GM13977 (cell line): ENCODE measurements at places on chromosomes 2 and 18.

DNA sequence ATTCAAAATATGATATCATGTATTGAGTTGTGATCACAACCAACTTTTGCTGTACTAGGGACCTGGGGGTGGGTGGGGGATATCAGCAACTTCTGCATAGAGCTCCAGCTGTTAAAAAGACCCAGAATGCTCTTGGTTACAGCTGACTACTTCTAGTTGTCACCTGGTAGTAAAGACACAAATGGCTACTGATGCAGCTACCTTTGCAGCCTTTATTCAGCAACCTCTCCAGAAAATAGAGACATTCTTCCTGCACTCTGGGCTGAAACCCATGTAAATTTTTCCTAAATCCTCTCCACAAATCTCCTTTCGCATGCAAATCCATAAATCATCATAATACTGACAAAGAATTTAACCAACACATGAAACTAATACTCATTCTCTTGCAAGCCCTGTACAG lies 238.3 kb downstream of the TCF4 start:
- DNase-seq = no peak

DNA sequence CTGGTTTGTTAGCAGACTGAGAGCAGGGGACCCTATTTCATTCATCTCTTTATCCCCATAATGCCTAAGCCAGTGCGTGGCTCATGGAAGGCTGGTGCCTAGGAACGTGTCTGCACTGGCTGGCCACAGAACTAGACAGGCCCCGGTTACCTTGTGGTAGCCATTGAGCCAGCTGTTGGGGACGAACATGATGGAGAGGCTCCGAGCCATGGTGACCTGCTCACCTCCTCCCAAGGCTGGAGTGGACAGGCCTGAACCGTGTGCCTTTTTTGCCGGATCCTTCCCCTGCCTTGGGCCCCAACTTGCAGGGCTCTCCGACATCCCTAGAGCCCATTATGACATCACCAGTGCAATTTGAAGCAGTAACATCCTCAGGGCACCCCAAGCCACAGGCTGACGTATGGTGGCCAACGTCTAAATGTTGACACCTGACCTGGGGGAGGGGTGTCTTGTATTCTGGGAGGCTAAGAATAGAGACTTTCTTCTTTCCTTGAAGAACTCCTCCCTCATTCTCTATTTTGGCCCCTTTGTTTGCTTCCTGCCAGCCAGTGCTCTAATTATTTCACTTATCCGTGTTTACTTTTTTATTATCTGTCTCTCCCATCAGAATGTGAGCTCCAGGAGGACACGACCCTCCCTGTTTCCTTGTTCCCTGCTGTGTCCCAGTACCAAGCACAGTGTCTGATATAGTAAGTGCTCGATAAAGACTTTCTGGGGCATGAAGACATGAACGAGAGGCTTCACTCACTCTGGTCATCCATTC lies 12.2 kb upstream of the DNPEP start:
- no peak for DNase-seq

GRCh38 chr2:9300829-9301453 lies 94.3 kb downstream of the ASAP2 start:
- no peak for DNase-seq

DNA sequence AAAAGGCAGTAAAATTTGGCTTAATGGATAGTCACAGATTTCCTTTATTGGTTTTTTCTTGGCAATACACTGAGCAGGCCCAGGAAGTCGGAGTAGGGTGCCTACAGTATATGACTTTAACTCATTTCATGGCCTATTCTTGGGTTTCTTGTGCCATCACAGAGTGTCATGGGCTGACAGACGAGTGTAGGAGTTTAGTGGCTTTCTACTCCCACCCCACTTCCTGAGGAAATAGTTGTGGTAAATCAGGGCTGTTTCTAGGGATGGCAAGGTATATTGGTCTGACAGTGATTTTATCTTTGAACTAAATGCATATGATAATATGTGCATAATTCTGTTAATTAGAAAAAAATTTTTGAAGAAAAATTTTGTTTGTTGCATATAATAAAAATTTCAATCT lies 100.1 kb downstream of the PLCL1 start:
- DNase-seq = no peak

DNA sequence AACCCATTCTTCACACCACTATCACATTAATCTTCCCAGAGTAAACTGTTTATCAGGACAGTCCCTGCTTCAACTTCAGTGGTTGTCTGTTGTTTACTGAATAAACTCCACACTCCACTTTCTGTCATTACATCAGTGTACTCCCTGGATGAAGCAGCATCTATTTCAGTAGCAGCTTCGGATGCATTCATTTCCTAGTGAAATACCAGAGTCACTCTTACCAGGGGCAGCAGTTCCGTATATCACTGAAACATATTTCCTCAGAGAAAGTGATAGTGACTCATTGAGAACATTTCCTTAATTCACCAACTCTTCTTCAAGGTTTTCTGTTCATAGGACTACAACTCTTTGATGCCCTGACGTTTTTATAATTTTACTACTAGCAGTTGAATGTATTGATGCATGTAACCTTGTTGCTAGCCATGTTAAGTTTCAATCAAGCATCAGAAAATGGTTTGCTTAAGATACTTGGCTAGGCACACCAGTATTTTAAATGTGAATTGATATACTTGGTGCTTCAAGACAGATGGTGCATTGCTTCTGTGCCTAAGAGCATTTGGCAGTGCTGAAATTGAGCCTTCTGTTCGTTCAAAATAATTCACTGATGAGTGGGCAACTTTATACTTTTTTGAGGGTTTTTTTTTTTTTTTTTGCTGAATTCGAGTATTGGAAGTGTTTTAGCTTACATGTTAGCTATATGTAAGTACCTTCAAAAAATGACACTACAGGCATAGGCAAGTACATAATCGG lies 92.3 kb downstream of the UBE2E3 start:
- no peak for DNase-seq

DNA sequence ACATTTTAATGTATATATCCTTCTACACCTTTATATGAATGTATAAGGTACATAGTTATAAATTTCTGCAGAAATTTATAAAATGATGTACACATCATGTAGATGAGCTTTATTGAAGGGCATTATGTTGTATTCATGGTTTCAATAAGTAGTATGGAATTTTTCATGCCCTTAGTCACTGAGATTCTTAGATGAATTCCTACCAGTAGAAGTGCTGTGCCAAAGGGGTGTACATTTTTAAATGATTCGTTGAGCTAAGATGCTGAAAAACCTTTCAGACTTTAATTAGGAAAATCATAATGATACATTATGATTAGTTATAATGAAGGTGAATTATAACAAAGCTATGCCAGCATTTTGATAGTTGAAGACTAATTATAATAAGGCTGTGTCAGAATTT lies 115.2 kb downstream of the ZNF236 start:
- no peak for DNase-seq

DNA sequence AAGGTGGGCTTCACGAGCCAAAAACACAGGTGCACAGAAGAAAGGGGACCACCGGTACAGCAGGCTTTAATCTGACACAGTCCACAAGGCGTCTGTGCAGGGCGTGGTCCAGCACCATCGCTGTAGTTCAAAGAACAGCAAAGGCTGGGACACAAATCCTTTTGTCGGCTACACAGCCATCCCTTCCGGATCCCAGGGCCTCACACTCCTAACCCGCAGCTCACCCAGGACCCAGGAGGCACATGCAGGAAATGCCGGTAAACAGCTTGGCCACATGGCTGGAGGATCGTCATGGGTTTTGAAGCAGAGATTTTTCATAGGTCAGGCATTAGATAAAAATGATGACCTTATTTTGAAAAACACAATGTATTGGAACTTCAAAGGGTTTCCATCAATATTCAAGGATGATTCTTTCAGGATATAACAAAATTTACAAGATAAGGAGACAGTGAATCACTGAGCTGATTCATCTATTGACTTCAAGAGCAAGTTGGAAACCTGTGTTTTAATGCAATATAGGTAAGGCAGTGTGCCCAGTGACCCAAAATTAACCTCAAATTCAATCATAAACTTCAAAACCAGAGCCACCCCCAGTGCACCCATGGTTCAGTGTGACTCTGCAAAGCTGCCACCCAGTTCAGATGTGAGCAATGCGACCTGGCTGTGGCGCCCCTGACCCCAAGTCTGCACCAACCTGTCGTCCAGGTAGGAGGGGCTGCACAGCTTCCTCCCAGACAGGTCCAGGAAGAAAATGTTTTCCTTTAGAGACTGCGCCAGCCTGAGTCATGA lies 74.4 kb downstream of the TMEM18 start:
- DNase-seq = no peak

DNA sequence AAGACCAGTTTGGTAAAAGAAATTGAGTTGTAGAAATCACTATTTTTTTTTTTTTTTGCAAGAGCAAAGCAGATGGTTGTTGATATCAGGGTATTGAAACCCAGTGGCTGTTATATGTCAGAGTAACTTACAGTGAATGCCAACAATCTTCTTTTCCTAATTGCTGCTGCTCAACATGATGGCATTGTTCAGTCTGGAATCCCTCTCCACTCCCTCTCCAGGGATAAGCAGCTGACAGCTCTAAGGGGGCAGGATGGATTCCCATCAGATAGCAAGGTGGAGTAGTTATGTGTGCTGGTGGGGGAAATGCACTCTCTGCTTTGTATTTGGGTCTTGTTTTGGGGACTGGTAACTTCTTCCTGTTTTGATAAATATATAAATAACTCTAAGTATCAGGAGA lies 200.0 kb downstream of the PIK3C3 start:
- DNase-seq = no peak

DNA sequence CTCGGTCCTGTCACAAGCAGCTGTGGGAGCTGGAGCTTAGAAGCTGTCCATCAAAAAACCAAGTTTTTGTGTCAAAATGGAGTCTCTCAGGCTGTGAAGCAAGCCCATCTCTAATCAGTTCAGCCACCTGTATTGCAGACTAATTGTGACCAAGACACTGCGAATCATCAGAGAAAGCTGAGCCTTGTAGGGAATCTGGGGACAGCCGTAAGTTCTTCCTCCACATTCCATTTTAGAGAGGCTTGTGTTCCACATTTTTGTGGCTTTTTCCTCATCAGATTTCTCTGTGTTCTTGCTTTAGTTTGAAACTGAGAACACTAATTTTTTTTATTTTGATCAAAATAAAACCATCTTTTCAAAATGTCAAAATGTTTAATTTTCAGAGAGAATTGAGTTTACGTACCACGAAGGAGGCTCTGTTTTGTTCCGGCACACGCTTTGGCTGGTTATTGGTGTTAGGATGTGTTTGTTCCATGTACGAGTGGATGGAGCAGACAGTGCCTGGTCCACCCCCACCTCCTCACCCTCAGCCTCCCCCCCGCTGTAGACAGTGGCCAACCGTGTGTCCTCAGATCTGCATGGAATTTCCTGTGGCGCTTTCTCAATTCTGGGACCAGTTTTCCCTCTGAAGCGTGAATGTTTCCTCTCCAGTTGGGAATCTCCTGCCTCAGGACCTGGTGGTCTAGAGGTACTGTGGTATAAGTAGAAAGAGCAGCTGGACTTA lies 140.8 kb downstream of the AGAP1 start:
- no peak for DNase-seq

- DNase-seq = no peak
Measured at GRCh38 chr18:11324510-11324909, 175.1 kb upstream of the PIEZO2 start.

DNA sequence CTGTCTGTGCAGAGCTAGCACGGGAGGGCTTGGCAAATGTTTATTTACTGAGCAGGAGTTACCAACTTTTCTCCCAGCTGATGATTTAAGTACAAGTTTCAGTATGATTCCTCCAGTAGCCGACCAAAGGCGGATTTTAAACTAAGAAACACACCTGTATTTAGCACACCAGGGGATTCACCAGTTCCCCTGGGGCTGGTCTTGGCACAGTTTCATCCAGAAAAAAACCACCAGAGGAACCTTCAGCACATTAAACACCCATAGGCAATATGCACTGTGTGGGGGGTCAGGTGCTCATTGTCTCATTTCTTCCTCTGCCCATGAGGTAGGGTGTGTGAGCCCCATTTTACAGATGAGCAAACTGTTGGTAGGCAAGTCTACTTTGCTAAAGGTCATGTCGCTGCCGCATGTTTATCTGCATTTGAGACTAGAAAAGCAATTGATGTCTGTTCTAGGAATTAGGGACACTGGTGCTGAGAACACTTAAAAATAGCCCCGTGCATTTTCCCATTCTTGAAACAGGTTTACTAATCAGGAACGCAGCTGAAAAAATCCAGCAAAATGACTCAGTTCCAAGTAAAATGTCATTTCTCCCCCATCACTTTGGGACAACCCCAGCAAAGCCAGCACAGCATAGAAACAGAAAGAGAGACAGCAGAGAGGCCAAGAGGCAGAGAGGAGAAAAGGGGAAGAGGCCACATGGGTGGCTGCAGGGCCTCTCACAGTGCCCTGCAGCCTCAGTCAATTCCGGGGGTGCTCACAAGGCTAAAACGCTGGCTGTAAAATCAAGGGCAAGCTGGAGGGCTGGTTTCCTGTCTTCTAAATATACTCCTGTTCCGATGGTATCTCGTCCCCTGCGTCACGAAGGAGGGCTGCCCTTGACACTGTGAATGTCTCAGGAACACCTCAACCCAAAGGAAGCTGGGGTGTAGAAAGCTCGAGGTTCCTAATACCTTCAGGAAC lies 166.8 kb upstream of the ID2 start:
- DNase-seq = peak; percentile 80

DNA sequence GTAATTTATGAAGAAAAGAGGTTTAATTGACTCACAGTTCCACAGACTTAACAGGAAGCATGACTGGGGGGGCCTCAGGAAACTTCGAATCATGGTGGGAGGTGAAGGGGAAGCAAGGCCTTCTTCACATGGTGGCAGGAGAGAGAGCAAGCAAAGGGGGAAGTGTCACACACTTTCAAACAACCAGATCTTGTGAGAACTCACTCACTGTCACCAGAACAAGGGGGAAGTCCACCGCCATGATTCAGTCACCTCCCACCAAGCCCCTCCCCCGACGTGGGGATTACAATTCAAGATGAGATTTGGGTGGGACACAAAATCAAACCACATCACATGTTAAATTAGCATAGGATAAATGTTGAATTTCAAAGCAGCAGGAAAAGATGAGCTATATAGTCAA lies 56.2 kb downstream of the STRADB start:
- DNase-seq = no peak

GRCh38 chr2:217817466-217818292 lies 185.1 kb downstream of the TNS1 start:
- DNase-seq = no peak

GRCh38 chr2:8225266-8225665 lies 456.6 kb upstream of the ID2 start:
- DNase-seq = no peak

GRCh38 chr18:58870130-58870529 lies 5.5 kb downstream of the ZNF532 start:
- DNase-seq = no peak

GRCh38 chr2:121377646-121378045 lies 92.6 kb upstream of the TFCP2L1 start:
- no peak for DNase-seq

GRCh38 chr2:129178356-129178755 lies 801.1 kb upstream of the RAB6C start:
- DNase-seq = no peak

GRCh38 chr2:133138693-133139092 lies 429.6 kb downstream of the NCKAP5 start:
- DNase-seq = no peak
